ENCODE measurements at places on chromosomes 5 and 9. TPM values are rescaled to one million over a fixed set of nuclear protein-coding genes. Genes with fewer than 3 reads are reported as not detected.

Gene NUP155
- 34.9 TPM for polyA plus RNA-seq

- DNase-seq: no peak
Measured at GRCh38 chr5:5798041-5798440, 375.6 kb downstream of the ICE1 start.

GRCh38 chr5:153974131-153974812 is 64.4 kb downstream of the FAM114A2 start:
- peak; percentile 40 for DNase-seq

DNA sequence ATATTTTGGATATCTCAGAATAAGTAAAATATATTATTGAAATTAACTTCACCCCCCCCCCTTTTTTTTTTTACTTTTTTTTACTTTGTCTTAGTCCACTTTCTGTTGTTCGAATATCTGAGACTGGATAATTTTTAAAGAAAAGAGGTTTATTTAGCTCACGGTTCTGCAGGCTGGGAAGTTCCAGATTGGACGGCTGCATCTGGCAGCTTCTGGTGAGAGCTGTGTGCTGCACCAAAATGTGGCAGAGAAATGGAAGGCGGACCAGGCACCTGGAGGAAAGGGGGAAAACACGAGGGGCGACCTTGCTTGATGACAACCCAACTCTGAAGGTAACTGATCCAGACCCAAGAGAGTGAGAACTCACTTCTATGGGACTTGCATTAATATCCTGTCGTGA is 5.6 kb upstream of the GMCL2 start:
- DNase-seq: no peak

Gene CDO1
- 22.9 TPM for polyA plus RNA-seq

- no peak for DNase-seq
Measured at GRCh38 chr9:96025995-96026602, 150.6 kb downstream of the ERCC6L2 start.

Gene TGFBI
- 204 TPM for polyA plus RNA-seq

GRCh38 chr9:99602854-99603253 is 218.8 kb upstream of the NR4A3 start:
- no peak for DNase-seq

GRCh38 chr9:69412741-69413150 is 87.7 kb downstream of the ENTREP1 start:
- DNase-seq: peak; percentile 73

Gene FOXD4L5
- polyA plus RNA-seq: 0.27 TPM

Gene POU5F2
- polyA plus RNA-seq: 0.08 TPM

DNA sequence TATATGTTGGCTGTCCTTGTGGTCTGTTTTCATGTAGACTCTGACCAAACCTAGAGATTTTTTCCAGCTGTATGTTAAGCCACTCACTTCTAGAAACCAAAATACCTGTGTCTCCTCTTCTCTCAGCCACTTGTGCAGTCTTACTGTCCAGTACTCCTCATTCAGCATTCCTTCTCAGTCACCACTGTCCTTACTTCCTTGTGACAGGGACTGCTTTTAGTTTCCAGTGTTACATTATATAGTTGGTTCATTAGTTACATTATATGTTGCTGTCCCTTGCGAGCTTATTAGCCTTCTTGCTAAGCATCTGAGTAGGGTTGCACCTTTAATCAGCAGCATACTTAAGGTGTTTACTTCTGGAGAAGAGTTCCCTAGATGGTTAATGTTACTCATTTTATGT is 4.3 kb downstream of the ATP6V1G1 start:
- DNase-seq: no peak

Gene MEGF10
- 1.1 TPM for polyA plus RNA-seq
